Right cardiac atrium (tissue), 5 donors: ENCODE measurements at places on chromosomes 11 and 22.

DNA sequence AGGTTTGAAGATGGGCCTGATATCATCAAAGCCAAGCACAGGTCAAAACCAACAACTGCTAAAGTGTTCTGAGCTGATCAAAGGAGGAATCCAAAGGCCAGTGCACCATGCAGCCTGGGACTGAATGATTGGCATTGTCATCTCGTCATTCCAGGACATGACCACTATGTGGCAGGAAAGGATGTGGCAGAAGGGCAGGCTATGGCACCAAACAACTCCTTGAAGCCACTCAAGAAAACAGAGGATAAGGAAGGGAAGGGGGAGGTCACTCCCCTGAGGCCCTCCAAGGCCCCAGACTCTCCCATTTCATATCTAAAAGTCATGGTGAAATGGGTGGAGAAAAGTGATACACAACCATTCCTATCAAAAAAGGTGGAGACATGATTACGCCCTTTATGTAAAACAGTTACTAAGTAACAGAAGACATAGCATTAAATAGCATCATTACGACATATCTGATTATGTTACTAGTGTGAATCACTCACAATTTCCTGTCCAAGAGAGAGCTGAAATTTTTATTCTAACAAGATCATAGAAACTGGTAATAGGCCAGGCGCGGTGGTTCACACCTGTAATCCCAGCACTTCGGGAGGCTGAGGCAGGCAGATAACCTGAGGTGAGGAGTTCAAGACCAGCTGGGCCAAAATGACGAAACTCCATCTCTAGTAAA lies 49.3 kb downstream of the AHNAK start:
- no peak for DNase-seq

- no peak for DNase-seq
Observed at GRCh38 chr11:80041136-80042000, 600.5 kb upstream of the TENM4 start.

DNA sequence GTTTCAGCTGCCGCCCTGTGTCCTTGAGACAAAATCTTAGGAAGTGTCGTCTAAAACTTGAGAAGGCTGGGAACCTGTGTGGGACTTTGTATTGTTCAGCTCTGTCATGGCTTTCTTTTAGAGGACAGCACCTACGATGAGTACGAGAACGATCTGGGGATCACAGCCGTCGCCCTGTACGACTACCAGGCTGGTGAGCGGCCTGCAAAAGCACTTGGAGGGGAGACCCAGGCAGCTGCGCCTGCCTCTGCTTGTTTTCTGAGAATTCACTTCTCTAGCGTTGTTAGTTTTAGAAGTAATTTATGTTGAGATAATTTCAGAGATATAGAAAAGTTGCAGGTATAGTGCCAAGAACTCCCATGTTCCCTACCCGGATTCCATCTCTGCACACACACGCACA lies 35.2 kb downstream of the CTTN start:
- no peak for DNase-seq

DNA sequence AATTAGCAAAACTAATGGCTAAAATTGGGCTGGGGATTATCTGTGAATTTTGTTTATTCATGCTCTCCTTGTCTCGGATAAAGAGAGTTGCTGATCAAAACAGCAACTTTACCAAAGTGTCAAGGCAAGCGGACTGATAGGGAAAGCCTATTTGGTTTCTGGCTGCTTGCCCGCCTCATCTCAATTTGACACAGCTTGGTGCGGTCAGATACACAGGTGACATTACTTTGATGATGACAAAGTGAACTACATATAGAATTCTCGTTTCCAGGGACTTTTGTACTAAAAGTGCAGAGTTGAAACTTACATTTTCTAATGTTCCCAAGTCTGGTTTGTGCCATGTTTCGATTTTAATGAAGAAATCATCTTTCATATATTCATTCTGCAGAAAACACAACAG lies 22.8 kb downstream of the PITPNB start:
- peak; percentile 68 for DNase-seq

GRCh38 chr11:68954836-68955606 lies 25.8 kb downstream of the MRGPRD start:
- DNase-seq: peak; percentile 55

DNA sequence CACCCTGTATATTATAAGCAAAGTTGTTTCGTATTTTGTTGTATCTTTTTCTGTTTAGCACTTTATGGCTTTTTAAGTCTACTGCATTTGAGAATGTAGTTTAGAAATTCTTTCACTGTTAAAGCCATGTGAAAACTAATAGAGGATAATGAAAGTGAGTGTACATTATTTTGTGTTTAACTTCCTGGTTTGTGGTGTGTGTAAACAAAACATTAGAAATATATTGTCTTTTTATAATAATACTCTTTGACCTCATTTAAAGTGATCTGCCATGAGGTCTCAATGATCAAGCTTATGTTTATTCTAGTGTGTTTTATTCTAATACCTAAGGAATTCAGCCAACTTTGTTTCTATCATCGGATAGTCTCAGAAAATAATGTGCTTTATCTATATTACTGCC lies 27.4 kb upstream of the TMEM45B start:
- no peak for DNase-seq

DNA sequence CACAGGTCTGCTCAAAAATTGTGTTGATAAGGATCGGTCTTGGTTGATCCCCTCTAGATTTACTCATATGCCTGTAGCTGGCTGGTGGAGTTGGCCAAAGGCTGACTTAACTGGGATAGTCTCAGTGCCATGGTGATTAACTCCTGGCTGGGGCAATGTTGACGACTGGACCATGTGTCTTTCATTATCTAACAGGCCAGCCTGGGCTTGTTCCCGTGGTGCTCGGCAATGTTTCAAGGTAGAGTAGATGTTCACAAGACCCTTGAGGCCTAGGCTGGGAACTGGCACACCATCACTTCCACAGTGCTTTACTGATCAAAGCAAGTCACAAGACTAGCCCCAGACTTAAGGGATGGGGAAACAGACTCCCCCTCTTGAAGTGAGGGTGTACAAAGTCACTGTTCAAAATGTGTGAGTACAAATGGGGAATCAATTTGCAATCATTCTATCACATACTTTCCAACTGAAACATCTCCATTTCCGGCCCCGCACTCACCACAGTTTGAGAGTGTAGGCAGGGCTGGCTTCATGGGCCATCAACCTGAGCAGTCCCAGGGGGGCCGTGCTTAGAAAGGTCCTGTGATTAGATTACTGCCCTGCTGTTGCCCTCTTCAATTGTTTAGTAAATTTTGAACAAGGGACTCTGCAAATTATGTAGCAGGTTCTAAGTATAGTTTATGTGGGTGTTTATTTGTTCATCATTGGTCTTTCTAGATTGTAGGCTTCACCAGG lies 240.8 kb downstream of the NELL1 start:
- DNase-seq: peak; percentile 22
